GM19239 (cell line): ENCODE measurements at places on chromosomes 12 and 14.

DNA sequence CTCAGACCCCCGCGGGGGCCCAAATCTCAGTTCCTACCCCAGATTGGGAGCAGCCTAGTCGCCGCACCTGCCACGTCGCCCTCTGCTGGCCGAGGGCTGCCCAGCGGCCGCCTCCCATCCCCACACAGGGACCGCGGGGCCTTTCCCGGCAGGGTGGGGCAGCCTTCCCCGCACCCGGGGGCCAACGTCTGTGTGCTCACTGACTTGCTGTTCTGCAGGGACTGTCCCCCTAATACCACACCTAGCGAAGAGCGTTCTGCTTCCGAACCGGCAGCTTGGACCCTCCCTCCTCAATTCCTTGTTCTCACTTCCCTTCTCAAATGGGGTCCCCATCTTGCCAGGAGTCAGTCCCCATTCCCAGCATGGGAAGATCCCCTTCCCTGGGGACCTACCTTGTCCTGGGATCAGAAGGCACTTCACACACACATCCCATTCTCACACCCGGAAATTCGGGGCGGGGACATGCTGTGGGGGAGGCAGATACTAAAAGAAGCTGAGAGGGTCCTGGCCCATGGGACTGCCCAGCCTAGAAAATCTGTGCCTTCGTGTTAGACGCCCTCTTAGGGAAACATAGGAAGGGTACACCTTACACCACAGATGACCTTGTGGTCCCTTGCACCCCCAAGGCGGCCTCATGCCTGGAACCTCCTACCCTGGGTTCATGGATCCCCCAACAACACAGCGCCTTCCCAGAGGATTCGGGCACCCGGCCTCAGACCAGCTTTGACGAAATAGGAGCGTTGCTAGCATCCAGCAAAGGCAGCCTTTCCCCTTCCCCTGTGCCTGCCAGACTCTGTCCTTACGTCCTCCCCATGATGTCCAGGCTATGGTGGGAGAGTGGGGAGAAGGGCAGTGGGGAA lies 16.4 kb downstream of the ACVRL1 start:
- no peak for DNase-seq

DNA sequence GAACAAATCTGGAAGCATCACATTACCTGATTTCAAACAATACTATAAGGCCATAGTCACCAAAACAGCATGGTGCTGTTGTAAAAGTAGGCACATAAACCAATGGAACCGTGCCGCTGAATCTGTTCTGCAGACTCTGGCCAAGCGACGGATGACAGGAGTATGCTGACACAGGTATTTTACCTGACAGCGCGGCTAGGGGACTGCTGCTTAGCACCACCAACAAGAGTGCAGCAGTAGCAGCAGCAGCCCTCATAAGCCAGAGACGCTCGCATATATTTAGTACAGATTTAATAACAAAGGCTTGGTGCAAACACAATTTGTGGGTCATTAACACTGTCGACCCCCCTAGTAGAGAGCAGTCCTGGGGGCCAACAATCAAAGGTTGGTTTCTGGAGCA lies 677.6 kb upstream of the LMO3 start:
- DNase-seq = no peak

GRCh38 chr12:41585784-41586183 lies 397.7 kb downstream of the PDZRN4 start:
- no peak for DNase-seq

GRCh38 chr12:9606247-9606646 lies 1.5 kb downstream of the KLRB1 start:
- DNase-seq = no peak

GRCh38 chr14:91380610-91381371 lies 36.8 kb downstream of the CCDC88C start:
- no peak for DNase-seq

- DNase-seq = no peak
These were observed 27.4 kb upstream of the DYRK2 start for GRCh38 chr12:67621112-67621511.

- no peak for DNase-seq
These were observed 160.6 kb upstream of the SYT1 start for GRCh38 chr12:78703820-78704525.

DNA sequence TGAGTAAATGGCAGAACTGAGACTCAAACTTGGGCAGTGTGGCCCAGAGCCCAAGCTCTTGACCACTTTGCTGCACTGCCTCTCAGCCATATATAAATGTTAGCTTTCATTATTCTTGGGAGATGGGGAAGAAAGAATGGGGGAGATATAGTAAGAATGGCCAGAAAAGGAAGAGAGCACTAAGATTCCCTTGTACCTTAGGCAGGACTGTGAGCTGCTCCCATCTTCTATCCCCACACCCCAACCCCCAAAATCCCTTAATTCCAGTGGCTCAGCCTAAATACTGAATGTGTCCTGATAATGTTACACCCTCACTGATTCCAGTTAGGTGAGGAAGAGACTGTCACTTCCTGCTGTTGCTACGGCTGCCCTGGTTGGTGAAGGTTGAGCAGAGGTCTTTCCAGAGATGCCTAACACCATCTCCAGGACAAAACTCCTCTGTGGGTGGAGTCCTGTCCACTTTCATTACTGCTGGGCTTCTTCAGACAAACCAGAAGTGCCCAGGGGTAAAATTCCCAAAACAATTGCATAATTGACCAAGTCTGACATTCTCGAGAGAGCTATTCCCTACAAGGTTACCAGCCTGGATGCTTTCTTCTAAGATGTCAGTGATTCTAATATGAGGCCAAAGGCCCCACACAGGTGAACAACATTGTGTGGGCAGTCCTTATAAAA lies 51.8 kb downstream of the GNG2 start:
- no peak for DNase-seq

GRCh38 chr12:130219929-130220705 lies 57.9 kb downstream of the FZD10 start:
- no peak for DNase-seq

GRCh38 chr12:110862329-110862728 lies 15.5 kb downstream of the CCDC63 start:
- DNase-seq = no peak

DNA sequence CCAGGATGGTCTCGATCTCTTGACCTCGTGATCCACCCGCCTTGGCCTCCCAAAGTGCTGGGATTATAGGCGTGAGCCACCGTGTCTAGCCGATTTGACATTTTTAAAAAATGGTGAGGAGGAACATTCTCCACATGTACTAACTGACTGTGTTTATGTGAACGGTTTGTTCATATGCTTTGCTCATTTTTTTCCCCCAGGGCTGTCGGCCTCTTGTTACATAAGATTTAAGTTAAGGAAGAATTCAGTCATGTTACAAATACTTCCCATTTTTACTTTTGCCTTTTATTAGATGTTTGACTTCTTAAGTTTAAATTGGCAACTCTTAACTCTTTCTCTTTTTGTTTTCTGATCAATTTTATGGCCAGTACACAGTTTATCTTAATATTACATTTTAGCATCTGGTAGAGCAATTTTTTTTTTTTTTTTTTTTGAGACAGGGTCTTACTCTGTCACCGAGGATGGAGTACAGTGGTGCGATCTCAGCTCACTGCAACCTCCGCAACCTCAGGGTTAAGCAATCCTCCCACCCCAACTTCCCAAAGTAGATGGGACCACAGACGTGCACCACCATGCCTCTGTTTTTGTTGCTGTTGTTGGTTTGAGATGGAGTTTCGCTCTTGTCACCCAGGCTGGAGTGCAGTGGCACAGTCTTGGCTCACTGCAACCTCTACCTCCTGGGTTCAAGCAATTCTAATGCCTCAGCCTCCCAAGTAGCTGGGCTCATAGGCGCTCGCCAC lies 9.6 kb downstream of the GNS start:
- no peak for DNase-seq

- no peak for DNase-seq
These were observed 194.4 kb downstream of the KIF26A start for GRCh38 chr14:104332634-104333270.

- DNase-seq = no peak
These were observed 12.4 kb downstream of the LUM start for GRCh38 chr12:91098941-91099340.

- peak; percentile 4 for DNase-seq
These were observed 85.4 kb downstream of the PTCSC3 start for GRCh38 chr14:36091096-36091495.

GRCh38 chr12:88401155-88401554 lies 179.1 kb downstream of the KITLG start:
- no peak for DNase-seq

DNA sequence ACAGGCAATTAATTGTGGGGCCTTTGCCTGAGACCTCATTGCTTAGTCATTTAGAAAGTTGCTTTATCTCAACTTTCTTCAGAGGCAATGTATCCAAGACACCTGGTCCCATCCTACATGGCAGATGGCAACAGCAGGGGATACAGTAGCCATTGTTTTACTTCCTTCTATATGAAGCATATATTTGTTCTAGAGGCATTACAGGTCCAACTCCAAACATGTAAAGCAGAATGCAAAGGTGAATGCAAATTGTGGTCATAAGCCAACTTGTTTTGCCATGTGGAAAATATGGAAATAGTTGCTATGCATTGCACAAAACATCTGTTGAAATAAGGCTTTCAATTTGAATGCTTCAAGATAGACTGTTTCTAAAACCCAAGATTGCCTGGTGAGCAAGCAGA lies 109.8 kb upstream of the BCAT1 start:
- no peak for DNase-seq

DNA sequence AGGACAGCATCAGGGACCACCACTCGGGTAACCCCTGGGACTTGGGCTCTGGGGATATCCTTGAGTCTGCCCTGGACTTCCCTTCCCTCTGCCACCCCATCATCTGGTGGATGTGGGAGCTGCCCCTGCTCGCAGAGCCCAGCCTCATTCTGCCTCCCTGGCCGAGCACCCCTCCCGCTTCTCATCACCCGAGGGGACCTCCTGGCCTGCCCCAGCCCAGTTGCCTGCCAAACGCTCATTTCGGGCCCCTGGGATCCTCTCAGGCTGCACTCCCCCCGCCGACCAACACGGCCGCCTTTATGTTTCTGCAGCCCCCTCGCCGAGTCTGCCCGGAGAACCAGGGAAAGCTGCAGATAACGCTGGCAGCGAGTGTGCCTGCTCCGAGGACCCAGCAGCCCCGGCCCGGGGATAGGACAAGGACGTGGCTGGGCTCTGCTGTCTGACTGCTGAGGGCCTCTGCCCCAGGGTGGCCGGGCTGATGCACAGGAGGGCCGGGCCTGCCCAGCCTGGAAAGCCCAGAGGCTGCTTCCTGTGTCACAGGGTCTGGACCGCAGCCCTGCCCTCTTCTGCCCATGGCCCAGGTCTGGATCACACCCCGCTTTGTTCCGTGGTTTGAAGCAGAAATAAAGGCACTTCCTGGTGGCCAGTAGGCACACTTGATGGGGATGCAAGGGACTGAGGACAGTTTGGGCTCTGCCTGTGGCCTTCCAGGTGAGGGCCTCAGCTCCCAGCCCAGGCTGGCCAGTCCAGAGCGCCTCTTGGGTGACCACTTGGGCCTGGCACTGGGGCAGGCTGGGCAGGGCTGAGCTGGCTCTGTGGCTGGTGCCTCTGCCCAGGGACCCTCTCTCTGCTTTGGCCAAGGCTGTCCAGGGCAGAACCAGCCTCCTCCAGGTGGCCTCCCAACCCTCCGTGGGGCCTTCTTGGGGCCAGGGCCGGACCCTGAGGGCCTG lies 4.9 kb upstream of the EXOC3L4 start:
- no peak for DNase-seq

DNA sequence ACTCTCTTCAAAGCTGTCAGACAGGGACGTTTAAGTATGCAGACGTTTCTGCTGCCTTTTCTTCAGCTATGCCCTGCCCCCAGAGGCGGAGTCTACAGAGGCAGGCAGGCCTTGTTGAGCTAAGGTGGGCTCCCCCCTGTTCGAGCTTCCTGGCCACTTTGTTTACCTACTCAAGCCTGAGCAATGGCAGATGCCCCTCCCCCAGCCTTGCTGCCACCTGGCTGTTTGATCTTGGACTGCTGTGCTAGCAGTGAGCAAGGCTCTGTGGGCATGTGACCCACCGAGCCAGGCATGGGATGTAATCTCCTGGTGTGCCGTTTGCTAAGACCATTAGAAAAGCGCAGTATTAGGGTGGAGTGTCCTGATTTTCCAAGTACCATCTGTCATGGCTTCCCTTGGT lies 900.4 kb upstream of the MDGA2 start:
- no peak for DNase-seq

- DNase-seq = peak; percentile 57
These were observed at the start of gene ZC2HC1C for GRCh38 chr14:75069121-75069810. ZC2HC1C (plus strand) TSS chr14:75069641; CDS start chr14:75070574, 933 bp downstream.

DNA sequence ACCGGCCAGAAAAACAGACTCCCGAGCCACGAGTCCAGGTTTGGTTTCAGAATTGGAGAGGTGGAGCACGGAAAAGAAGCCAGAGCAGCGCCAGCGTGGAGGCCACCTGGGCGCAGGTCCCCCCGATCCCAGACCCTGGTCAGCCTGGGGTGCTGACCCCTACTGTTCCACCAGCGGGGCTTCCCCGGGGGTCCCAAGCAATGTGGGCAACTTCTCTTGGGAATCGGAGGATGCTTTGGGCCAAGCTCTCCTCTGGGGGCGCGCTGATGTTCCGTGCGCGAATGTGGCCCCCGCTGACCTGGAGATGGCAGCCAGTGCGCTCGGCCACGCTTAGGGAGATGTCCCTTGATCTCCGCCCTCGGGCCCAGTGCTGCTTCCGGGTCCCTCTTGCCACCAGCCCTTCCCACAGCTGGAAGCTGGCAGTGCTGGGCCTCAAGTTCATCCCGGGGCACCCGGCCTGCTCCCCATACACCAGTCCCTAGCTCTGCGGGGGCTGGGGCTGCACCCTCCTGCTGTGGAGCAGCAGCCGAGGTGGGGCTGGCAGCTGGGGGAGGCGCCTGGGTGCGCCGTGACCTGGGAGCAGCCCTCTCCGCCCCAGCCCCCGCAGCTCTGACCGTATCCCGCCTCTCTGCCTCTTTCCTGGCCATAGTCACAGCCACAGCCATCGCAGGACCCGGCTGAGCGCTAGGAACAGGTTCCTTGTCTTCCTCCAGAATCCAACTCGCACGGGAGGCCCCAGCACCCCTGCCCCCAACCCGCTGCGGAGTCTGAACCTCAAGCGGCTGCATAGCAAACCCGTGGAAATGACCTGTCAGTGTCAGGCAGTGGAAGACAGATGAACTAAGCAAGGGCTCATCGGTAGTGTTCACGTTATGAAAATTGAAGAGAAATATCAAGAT lies 91.2 kb downstream of the RCOR1 start:
- no peak for DNase-seq

- DNase-seq = no peak
These were observed 108.2 kb upstream of the MED13L start for GRCh38 chr12:116385486-116386217.

DNA sequence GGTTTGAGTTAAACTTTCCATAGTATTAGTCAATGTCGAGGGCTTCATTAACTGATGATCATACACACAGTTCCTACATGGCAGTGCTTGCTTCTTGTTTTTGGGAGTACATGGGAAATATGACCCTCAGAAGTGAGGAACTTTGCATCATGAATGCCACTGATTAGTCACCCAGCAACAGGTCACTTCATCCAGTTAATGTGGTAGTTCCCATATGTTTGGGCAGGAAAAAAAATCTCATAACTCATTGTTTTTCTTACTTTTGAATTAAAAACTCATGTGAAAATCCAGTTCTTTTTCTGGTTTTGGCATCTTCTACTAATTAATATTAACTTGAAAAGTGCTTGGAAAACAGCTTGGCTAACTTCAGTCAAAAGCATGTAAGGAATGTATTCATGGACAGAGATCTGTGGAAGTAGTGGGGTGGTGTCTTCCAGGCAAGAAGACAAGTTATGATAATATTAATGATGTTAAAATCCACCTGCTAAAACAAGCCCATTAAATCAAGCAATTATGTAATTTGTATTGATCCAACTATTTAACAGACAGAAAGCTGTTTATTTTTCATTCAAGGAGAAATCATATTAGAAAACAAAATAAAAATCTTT lies 309.1 kb upstream of the NAV3 start:
- no peak for DNase-seq
